ENCODE measurements at places on chromosomes 11 and 22. TPM values are rescaled to one million over a fixed set of nuclear protein-coding genes. Genes with fewer than 3 reads are reported as not detected.

- DNase-seq: peak; percentile 29
Observed at GRCh38 chr22:20026204-20026908, 5.4 kb downstream of the TANGO2 start.

- no peak for DNase-seq
Observed at GRCh38 chr22:17914474-17914873, 109.9 kb downstream of the MICAL3 start.

The RASL10A gene
- 1.9 TPM for total RNA-seq

- DNase-seq: no peak
Observed at GRCh38 chr11:57566005-57566904, 1.2 kb downstream of the UBE2L6 start.

The PLAAT3 gene
- total RNA-seq: 42.4 TPM

The APOBEC3H gene
- 0.24 TPM for total RNA-seq

DNA sequence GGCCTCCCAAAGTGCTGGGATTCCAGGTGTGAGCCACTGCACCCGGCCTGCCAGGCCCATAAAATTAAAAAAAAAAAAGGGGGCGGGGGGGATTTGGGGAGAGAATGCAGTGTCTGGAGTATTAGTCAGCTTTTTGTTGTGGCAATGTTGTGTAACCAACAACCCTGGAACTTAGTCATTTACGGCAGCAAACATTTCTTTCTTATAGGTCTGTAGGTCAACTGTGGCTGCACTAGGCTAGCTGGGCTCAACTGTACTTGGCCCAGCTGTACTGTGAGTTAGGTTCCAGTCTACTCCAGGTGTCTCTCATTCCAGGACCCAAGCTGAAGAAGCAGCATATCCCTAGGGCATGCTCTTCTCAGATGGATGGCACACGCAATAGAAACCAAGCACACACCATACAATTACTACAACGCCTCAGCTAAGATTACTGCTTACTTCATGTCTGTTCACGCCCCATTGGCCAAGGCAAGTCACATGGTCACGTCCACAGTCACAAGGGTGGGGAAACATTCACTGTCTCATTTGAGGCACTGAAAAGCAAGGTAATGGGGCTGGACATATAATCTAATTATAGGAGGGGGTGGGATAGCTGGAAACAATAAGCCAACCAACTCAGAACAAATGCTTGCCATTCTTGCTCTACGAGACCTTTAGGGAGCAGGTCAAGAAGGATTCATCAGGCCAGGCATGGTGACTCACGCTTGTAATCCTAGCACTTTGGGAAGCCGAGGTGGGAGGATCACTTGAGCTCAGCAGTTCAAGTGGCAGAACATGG lies 10.4 kb upstream of the SPINDOC start:
- DNase-seq: peak; percentile 29

GRCh38 chr11:87228820-87229219 lies 191.1 kb downstream of the TMEM135 start:
- DNase-seq: no peak

The CNGA4 gene
- total RNA-seq: not detected

The C11orf21 gene
- total RNA-seq: 1.8 TPM

DNA sequence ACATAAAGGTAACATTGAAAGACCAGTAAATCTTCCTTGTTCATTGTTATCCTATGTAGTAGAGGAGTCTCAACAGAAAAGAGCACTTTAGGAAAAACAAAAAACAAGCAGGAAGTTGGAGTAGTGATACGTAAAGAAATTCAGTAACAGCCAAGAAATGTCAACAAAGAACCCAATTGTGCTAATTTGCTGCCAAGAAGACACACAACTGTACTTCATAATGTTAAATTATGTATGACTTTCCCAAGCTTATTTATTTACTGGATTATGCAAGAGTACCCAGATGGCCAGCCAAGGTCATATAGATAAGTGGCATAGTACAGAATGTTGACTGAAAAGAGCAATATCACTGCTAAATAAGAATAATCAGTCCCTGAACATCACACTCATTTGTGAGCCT lies 264.7 kb upstream of the CCDC179 start:
- DNase-seq: no peak

DNA sequence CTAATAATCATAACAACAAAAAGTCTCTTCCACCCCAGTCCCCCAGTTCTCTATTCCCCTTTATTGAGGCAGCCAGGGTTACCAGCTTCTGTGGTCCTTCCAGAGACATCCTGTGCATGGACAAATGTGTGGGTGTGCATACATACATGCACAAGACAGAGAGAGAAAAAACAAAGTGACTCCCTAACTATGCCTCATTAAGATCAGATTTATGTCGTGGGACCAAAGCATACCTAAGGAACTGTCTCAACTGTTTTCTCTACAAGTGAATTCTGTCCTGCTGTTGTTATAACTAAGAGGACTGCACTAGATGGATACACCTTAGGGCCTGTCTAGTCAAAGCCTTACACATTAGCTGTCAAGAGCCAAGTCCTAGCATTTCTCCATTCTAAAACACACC lies 106.7 kb downstream of the MRTFA start:
- no peak for DNase-seq

DNA sequence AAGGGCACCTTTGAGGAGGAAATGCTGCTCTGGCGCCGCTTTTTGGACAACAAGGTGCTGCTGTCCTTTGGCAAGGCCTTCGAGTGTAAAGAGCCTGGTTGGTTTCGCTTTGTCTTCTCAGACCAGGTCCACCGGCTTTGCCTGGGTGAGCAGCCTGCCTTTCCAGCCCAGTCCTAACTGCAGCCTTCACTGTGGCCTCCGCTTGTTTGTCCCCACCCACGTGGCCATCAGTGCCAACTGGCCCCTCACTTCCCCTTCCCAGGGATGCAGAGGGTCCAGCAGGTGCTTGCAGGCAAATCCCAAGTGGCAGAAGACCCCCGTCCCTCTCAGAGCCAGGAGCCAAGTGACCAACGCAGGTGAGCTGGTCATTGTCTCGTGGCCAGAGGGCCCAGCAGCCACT lies 12.0 kb upstream of the EXT2 start:
- no peak for DNase-seq
